ENCODE measurements at places on chromosomes 4 and X.
A peak's percentile ranks its signal among the peaks of the same experiment; 100 is the strongest.

DNA sequence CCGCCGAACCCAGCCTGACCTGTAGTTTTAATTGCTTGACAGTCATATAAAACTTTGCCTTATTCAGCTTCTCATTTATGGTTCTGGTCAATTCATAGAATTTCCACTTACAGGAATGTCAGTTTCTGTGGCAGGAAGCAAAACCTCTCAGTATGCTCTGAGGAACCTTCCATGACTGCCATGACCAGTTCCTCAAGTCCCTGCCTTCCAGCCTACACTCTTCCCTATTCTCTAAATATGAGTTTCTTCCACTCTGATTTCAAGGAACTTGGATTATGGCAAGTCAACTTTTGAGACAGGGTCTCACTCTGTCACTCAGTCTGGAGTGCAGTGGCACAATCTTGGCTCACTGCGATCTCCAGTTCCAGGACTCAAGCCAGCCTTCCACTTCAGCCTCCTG, 26.0 kb upstream of the NSUN7 start:
- DNase-seq, result no peak

DNA sequence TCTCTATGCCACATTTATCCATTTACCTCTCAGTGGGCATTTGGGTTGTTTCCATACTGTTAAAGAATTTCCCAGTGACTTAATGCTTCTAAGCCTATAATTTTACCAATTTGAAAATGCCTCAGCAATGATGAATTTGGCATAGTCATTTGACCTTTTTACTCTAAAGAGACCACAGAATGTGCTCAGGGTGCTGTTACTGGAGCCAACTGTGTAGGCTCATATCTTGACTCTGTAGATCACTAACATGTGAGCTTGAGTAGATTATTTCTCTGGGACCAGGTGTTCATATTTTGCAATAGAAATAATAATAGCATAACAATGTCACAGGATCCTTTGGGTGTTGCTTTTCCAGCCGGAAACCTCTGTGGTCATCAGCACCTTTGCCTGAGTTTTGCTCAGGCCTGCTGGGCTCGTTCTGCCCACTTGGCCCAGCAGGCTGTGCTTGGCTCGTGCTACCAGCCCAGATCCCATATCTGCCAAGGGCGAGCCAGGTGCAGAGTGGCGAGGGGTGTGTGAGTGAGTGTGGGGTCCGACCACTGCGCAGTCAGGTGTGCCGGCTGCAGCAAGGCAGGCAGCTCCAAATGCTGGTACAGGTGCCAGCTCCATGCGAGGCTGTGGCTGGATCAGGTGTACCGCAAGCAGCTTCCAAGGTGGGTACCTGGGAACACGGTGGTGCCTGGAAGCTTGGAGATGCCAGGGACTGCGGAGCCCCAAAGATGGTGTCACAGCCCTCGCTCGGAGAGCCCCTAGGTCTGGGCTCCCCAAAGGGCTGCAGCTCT, 70.6 kb upstream of the ANK2 start:
- peak; percentile 27 for DNase-seq

DNA sequence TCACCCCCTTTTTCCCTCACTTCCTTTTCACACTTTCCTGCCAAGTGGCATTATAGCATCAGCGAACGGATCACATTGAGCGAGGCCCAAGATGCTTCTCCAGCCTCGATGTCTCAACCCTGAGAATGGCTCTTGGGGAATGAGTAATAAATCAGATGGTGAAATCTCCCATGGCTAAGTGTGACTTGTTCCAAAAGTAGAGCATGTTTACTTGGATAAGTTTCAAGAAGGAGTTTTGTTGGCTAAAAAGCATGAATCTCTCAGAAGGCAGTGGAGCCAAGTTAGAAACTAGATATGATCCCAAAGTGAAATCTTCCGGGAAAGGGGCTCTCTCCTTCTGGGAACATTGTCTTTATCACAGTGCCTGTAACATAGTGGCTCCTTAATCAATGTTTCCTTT, 316.3 kb downstream of the CAMK2D start:
- peak; percentile 88 for DNase-seq

- DNase-seq, result peak; percentile 68
These were observed 421.9 kb upstream of the TENM3 start for GRCh38 chr4:181821039-181822004.

- peak; percentile 81 for DNase-seq
These were observed 139.6 kb downstream of the SOWAHB start for GRCh38 chr4:76758290-76758882.

GRCh38 chr4:83285055-83285407, 433 bp upstream of the COQ2 start:
- peak; percentile 62 for DNase-seq

DNA sequence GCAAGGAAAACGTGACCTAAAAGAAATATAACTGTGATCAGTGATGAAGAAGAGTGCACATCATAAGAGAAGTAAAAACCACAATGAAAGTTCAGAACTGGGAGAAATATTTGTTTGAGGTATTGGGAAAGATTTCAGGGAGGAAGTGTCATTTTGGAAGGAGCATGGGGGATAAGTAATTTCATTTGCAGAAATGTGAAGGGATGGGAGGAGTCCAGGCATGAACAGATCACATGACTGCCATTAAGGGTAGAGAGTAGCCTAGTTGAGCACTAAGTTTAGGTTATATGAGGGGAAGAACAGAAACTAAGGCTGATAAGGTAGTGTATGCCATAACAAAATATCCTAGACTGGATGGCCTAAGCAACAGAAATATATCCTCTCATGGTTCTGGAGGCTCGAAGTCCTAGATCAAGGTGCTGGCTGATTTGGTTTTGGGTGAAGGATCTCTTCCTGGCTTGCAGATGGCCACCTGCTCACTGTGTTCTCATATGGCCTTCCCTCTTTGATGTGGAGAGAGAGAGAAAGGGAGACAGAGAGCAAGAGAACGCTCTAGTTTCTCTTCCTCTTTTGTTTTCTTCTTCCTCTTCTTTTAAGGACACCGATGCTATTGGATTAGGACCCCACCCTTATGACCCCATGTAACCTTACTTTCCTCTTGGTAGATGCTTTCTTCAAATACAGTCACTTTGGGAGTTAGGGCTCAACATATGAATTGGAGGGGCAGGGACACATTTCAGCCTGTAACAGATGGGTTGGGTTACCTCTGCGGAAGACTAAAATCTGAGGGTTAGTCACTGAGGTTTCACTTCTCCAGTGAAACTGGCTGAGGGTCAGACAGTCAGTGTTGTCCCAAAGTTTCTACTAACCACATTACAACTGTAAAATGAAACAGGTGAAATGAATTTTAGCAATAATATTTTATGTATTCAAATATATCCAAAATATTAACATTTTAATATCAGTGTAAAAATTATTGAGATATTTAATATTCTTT, 77.9 kb downstream of the EGF start:
- no peak for DNase-seq

GRCh38 chrX:252244-252956, 28.8 kb upstream of the PLCXD1 start:
- no peak for DNase-seq

DNA sequence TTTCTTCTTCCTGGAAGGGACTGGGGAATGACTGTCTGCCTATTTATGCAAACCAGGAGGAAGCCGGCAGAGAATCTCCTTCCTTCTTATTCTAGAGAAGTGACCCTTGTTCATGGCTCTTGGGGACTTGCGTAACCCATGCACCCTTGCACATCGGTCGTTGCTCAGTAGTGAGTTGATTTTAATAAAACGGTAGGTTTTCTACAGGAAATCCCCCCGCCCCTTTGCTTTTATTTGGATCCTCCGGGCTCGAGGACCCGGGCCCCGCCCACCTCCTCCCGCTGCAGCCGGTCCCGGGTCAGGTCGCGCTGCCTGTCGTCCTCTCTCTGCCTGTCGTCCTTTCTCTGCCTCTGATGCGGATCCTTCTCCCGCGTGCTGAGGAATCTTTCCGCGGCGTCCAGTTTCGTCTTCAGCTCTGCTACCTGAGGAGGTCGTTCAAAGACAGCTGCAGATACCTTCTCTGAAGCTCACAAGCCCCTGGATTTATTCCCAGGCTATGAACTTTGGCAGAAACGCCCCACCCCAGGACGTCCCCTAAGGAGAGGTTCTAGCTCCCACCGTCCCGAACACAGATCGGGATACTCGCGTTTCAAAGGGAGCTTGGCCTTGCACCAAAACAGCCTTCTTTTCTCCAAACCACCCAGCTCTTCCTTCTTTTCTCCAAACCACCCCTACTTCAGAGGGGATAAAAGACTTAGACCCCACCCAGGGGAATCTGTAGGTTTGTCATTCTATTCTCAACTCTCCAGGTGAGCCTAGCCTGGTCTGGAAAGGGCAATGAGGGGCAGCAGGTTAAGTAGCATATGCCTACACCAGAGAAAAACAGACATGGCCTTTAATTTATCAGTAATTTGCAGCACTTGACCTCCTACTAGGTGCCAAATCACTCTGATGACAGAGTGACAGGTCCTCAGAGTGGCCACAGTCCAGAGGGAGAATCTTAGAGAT, 7.0 kb downstream of the TNIP3 start:
- no peak for DNase-seq

GRCh38 chrX:49165901-49166881, 3.6 kb downstream of the MAGIX start:
- peak; percentile 77 for DNase-seq

- DNase-seq, result no peak
These were observed 86.7 kb downstream of the PSAPL1 start for GRCh38 chr4:7347981-7348380.

DNA sequence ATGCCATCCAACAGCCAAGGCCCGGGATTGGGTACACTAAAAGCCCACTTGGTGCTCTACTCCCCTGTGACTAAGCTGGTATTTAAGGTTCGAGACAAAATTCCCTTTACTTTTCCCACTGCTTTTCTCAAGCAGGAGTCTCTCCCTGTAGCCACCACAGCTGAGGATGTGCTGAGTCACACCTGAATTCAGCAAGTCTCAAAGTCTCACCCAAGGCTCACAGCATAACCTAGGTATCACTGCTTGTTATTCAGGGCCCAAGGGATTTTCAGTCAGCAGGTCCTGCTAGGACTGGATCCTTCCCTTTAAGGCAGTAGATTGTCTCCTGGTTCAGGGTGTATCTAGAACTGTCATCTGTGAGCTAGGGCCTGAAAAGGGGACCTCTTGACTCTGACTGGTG, 39.2 kb downstream of the FMR1NB start:
- DNase-seq, result no peak

DNA sequence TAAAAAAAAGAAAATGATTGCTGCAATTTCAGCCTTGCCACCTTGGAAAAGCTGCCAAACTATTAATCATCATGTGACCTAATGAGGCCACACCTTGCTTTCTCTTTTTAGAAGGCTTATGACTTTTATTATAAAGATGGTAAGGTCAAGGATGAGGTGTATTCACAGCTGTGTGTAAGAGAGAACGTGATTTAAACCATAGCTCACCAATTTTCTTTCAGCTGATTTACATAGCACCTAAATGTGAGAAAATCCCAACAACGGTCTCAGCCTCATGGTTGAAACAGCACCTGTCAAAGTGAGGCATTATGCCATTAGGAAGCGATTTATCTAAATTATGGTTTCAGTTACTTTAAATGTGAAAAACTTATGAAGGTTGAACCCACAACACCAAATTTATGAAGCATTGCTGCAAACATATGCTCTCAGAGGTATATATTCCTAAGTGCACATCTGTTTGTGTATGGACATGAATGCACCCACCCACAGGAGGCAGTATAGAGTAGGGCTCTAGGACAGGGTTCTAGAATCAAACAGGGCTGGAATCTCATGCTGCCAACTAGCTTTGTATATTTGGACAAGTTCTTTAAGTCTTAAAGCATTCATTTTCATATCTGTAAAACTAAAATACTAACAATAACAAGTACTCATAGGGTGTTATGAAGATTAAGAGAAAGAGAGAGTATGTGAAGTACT, 40.7 kb downstream of the ANXA3 start:
- no peak for DNase-seq
